Activated T-helper 17 cell treated with anti-CD3 and anti-CD28 coated beads, Interleukin-2, amount 50 U/mL, for 72 hours (primary cell): ENCODE measurements at places on chromosomes 12 and 14. TPM values are rescaled to one million over a fixed set of nuclear protein-coding genes. Genes with fewer than 3 reads are reported as not detected.
A peak's percentile ranks its signal among the peaks of the same experiment; 100 is the strongest.

DNA sequence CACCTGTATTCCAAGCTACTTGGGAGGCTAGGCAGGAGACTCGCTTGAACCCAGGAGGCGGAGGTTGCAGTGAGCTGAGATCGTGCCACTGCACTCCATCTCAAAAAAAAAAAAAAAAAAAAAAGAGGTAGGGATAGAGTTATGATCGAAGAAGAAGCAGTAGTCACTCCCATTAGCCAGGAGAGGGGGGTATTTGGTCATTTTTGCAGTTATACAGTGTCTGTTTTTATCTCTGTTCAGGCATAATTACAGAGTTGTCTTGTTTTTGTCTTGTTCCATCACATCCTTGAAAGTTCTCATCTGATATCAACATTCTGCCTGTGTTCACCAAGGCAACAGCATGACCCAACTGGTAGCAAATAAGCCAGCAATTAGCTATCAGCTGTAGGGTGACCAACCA lies 98.5 kb upstream of the TMPO start:
- no peak for ATAC-seq

DNA sequence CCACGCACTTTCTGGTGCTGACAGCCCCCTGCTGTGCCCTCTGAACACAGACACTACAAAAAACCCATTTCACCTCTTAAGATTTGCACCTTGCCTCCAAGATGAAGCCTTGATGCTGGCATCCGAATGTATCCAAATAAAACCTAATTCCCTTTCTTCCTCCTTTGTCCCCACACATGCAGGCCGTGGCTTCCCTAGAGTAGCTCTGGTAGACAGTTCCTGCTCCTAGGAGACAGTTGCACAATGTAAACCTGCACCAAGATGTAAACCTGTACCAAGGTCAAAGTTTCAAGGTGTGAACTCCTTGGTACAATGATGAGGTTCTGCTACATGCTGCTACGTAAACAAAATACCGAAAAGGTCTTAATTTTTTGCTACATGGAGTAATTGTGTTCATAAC lies 625 bp upstream of the ABHD12B start:
- no peak for ATAC-seq

DNA sequence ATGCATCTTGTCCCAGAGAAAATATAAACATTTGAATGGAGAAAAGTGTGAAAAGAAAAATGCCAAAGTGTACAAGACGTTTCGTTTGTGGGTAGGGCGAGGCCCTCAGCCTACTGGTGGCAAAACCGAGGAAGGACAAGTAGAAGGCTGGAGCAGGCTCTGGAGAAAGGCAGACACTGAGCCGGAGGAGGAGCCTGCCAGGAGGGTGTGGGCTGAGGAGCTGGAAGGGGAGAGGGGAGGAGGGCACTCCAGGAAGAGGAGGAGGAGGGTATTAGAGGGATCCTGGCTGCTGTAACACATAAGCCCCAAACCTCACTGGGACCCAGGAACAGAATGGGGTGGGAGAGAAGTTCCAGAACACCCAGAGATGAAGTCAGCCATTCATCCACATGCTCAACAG lies 47.7 kb downstream of the CLMN start:
- no peak for ATAC-seq

DNA sequence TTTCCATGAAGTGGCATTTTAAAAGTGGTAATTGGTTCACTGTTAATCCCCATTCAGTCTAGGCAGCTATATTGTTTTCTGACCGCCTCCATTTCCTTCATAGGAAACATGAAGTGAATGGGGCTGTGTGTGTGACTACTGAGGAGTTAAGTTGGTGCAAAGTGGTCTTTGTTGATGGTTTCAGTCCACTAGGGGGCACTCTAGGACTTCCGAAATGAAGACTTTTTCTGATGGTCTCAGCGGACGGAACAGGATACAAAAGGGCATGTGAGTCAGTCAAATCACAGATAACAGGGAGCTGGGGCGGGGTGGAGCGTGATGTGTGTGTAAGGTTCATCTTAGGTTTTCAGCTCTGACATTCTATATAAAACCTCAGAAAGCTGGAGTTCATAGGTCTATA lies 240.1 kb upstream of the OR4E1 start:
- ATAC-seq = peak; percentile 85

GRCh38 chr14:58639842-58640484 lies 2.2 kb downstream of the DACT1 start:
- no peak for ATAC-seq

GRCh38 chr12:12806784-12807516 lies 6.2 kb upstream of the DDX47 start:
- ATAC-seq = no peak

DNA sequence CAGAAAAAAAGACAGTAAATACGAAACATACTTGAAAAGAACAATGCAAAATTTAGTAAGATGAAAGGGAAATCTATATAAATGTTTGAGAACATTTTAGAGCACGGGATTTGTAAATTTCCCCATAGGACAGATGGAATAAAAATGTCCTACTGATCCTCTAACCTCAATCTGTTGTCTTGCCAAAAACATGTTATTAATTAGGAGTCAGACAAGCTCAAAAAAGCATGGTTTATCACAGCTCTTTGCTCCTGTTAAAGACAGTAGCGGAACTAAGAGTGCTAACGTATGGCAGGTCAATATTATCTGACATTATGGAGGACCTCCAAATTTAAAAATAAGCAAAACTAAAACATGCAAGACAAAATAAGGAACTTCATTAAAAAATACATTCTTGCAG lies 12.9 kb downstream of the GMFB start:
- ATAC-seq = no peak

DNA sequence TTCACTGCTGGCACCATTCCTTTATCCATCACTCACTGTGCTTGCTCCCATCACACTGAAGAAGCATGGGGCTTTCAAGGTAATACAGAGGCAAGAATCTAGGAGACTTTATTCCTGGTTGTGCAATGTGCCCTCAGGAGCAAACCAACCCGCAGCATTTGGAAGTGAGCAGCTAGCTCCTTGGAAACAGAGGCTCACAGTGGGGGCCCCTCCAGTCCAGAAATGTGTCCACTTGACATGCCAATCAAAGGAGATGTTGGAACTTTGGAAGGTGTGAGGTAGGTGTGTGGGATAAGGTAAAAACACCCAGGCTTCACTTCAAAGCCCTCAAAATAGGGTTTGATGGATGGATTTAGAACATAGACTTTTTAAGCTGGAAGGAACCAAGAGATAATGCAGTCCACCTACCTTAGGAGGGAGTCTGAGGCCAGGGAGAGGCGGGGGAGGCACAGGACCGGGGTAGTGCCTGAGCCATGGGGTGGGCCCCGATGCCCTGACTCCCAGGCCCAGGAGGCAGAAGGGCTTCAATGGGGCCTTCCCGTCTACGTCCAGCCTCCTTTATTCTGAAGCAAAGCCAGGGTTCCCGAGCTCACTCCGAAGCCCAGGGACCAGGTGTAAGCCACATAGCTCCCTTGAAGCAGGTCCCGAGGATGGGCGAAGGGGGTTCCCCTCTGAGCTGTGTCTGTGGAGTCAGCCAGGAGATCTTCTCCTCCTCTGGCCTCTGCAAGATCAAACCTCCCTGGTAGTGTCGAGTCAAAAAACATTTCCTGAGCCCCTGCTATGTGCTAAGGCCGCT lies 17.6 kb upstream of the BCL11B start:
- ATAC-seq = no peak

- peak; percentile 90 for ATAC-seq
Observed at GRCh38 chr12:12070674-12071656, at the start of gene BCL2L14. BCL2L14 (plus strand) TSS chr12:12070939; CDS start chr12:12079306, 8,367 bp downstream.

DNA sequence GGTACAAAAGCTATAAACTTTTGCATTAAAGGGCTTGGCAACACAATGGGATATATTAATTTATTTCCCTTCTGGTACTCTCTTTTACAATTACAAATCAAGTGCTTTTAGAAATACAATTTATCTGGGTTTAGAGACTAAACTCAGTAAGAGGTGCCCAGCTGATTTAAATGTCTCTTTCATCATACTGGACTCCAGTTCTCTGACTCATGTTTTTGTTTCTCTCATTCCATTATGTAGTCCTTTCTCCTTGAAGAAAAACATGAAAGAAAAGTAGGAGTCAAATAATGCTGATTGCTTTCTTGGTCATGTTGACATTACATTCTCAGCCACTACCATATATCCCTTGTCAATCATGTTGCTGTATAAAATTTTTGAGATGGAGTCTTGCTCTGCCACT lies 36.3 kb upstream of the CFL2 start:
- ATAC-seq = no peak

DNA sequence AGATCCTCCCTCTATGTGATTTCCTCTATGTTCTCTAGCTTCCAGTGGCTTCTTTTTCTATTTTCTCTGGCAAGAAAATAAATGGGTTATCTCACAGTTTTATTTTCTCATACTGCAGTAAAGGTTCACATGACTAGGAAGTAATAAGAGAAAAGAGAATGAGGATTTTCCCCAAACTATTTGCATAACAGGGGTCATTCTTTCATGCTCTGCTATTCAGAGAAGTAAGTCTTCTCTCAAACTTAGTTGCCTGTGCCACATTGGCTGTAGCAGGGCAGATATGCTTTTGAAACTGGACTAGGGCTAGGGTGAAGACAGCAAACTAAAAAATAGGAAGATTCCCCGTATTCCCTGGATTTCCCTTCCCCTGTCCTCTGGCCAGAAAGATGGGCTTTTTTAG lies 57.4 kb downstream of the ACSM4 start:
- no peak for ATAC-seq

GRCh38 chr14:83419420-83419819 lies 1885.8 kb upstream of the SEL1L start:
- no peak for ATAC-seq

GRCh38 chr12:113067987-113068935 lies 11.7 kb downstream of the DTX1 start:
- no peak for ATAC-seq

GRCh38 chr12:12501121-12501520 lies 61.5 kb downstream of the DUSP16 start:
- ATAC-seq = peak; percentile 39

DNA sequence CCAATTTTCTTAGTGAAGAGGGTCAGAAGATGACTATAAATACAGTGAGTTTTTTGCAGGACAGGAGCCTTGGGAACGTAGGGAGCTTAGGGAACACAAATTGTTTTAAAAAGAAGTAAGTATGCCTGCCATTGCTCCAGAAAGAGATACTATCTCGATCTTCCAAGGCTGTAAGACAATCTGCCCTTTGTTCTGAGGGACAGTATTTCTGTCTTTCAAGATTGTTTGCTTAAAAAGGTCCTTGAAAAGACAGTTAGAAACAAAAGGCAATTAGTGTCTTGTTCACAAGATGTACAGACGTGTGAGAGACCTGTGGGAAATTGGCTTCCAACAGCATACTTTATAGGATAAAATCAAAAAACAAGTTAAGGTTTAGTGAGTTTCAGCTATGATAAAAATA lies 321.2 kb upstream of the FAR2 start:
- no peak for ATAC-seq

MYF5 gene
- total RNA-seq = not detected

BMAL2 gene
- total RNA-seq = 12.0 TPM

RBM23 gene
- 70.5 TPM for total RNA-seq

KLHL33 gene
- 0.11 TPM for total RNA-seq

TEP1 gene
- 86.1 TPM for total RNA-seq

TRIAP1 gene
- total RNA-seq = 58.6 TPM

HVCN1 gene
- total RNA-seq = 1.7 TPM

TECPR2 gene
- 4.6 TPM for total RNA-seq

GPR68 gene
- 36.8 TPM for total RNA-seq

SSTR1 gene
- not detected for total RNA-seq
